ENCODE measurements at places on chromosomes 1 and 21. TPM values are rescaled to one million over a fixed set of nuclear protein-coding genes. Genes with fewer than 3 reads are reported as not detected.

Gene KDF1
- total RNA-seq: not detected

Gene RPRD2
- total RNA-seq: 13.9 TPM

Gene RAB42
- total RNA-seq: 3.5 TPM

Gene ELAVL4
- total RNA-seq: 0.07 TPM

Gene KLHDC9
- 1.0 TPM for total RNA-seq

Gene KCNJ15
- total RNA-seq: 0.55 TPM

Gene CFAP74
- not detected for total RNA-seq

Gene LEMD1
- not detected for total RNA-seq

Gene SPRR2E
- total RNA-seq: not detected

Gene ELF3
- 195 TPM for total RNA-seq

Data from A549 treated with Mapracorat at 1 μM for 4 hours (cell line).